Fibroblast of lung (primary cell): ENCODE measurements at places on chromosomes 12 and 14. TPM values are rescaled to one million over a fixed set of nuclear protein-coding genes. Genes with fewer than 3 reads are reported as not detected.

DNA sequence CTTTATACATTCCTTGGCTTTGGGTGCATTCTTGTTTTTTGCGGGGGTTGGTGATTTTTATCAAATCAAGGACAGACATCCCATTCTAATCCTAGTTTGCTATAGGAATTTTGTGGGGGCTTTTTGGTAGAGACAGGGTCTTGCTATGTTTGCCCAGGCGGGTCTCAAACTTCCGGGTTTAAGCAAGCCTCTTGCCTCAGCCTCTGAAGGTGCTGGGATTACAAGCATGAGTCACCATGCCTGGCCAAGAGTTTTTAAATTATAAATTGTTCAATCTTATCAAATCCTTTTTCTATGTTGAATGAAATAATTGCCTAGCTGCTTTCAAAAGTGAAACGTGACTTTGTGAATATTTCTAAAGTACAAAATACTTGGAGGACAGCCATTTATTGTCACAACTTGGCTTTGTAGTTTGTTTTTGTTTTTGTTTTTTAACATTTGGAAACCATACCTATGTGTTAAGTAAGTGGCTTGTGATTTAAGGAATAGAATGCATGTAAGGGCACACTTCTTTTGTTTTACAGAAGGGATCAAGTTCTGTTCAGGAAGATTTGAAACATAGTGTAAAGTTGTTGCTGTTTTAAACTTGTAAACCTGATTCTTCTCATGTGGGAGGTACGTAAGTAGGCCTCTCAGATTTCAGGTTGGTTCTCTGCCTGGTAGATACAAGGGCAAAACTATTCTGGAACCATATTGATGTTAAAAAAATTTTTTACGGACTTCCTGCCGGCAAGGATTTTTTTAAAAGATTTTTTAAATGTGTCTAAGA, 13.4 kb downstream of the MARK3 start:
- no peaks in the 10 kb centered on the region for H3K27me3 ChIP-seq
- no peaks in the 10 kb centered on the region for H3K36me3 ChIP-seq
- H3K4me1 ChIP-seq, result peaks cover 20% of the 10 kb centered on the region
- H3K4me3 ChIP-seq, result no peak overlapping the region
- peak overlapping the region; percentile 1 for H3K27ac ChIP-seq
- DNase-seq, result peak; percentile 59

DNA sequence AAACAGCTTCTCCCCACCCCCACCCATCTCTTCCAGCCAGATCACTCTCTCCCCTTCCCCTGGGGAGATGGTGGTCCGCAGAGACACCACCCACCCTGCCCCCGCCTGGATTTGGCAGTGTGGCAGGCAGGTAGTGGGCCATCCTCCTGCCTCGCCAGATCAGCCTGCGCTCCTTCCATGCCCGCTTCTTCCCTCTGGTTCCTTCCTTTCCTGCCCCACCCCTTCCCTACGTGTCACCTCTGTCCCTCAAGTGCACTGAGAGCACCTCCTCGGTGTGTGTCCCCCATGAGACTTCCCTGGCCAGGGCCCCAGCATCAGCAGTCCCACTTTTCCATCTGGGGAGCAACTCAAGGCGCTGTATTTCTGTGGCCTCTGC, 632 bp downstream of the NYNRIN start:
- no peaks in the 10 kb centered on the region for H3K27me3 ChIP-seq
- H3K36me3 ChIP-seq, result no peaks in the 10 kb centered on the region
- DNase-seq, result no peak
- H3K27ac ChIP-seq, result no peak overlapping the region
- H3K4me3 ChIP-seq, result peak overlapping the region; percentile 53

- H3K27ac ChIP-seq, result no peak overlapping the region
- H3K36me3 ChIP-seq, result no peaks in the 10 kb centered on the region
- no peak overlapping the region for H3K4me3 ChIP-seq
- no peak for DNase-seq
- H3K4me1 ChIP-seq, result no peaks in the 10 kb centered on the region
Observed at GRCh38 chr12:62915204-62915529, 19.8 kb downstream of the PPM1H start.

DNA sequence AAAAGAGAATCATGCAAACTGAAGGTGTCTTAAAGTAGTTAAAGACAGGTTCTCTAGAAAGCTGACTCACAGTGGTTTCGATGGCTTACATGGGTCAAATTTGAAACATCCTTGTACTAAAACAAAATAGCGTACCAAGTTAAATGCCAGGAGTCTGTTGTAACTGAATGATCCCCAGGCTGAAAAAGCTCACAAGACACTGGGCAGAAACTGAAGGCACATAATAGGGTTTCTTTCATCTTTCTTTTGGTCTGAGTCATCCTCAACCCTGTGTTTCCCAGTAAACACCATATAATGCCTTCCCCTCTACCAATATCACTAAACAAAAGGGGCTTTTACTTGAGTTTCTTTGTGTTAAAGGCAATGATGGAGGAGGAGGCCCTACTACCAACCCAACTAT, 12.8 kb downstream of the ZFYVE1 start:
- H3K4me1 ChIP-seq, result no peaks in the 10 kb centered on the region
- H3K36me3 ChIP-seq, result no peaks in the 10 kb centered on the region
- H3K27me3 ChIP-seq, result no peaks in the 10 kb centered on the region
- H3K27ac ChIP-seq, result no peak overlapping the region
- H3K4me3 ChIP-seq, result no peak overlapping the region
- DNase-seq, result peak; percentile 52

GRCh38 chr14:82565825-82566224, 1032.2 kb upstream of the SEL1L start:
- DNase-seq, result no peak
- H3K4me1 ChIP-seq, result no peaks in the 10 kb centered on the region
- H3K36me3 ChIP-seq, result no peaks in the 10 kb centered on the region
- no peak overlapping the region for H3K27ac ChIP-seq
- no peaks in the 10 kb centered on the region for H3K27me3 ChIP-seq

DNA sequence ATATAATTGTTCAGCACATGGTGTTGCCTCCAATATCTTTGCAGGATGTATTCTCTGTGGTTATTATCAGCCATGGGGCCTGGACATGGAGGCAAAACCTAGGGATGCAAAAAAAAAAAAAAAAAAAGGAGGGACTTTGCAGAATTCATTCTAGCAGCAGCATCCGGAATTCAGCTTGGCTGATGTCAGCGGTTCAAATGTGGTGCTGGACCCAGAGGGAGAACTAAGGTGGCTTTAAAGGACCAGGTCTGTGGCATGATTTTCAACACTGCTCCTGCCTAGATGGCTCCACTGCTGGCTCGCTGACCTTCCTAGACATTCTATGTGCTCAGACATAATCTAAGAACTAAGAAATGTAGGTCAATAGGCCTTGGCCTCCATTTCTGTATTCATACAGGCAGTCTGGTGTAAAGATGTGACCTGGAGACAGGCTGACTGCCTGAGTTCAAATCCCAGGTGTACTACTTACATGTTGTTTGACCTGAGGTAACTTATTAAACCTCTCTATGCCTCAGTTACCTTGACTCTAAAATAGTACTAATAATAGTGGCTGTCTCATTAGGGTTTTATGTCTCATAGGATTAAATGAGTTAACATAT, 108.6 kb downstream of the PPM1A start:
- H3K27ac ChIP-seq, result no peak overlapping the region
- no peaks in the 10 kb centered on the region for H3K4me1 ChIP-seq
- H3K27me3 ChIP-seq, result no peaks in the 10 kb centered on the region
- H3K4me3 ChIP-seq, result no peak overlapping the region

DNA sequence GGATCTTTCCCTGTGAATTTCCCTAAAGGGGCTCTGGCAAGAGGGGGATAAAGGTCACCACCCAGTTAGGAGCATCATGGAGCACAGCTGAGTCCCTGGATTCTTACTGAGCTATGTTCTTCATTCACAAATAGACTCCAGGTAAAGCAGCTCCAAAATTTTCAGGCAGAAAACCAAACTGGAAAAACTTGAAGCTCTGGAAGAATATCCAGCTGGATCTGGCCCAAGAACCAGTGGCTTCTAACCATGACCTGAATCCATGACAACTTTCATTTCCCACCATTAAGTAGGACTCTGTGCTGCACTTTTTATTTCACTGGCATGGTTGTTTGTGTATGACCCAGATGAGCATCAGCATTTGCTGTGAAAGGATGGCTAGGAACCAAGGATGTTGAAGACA, 180.4 kb upstream of the FKBP4 start:
- no peaks in the 10 kb centered on the region for H3K36me3 ChIP-seq
- peak overlapping the region; percentile 75 for H3K27ac ChIP-seq
- no peaks in the 10 kb centered on the region for H3K27me3 ChIP-seq
- peaks cover 20% of the 10 kb centered on the region for H3K4me1 ChIP-seq
- DNase-seq, result no peak

- no peaks in the 10 kb centered on the region for H3K4me1 ChIP-seq
- H3K27me3 ChIP-seq, result no peaks in the 10 kb centered on the region
- H3K36me3 ChIP-seq, result no peaks in the 10 kb centered on the region
Observed at GRCh38 chr14:80535171-80535570, 323.9 kb upstream of the DIO2 start.

DNA sequence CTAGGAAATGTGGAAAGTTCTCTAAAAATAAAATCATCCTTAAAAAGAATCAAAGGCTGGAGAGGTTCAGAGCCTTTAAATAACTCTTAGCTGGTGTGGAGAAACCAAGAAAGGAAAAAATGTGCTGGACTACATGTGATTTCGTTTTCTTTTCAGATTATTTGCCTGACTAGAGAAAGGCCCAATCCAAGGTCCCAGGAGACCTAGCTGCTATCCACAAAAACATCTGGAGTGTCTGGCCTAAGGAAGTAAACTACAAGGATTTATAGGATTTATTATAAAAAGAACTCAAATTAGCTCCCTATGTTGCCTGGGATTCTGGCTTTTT, 774 bp upstream of the TMEM30B start:
- no peak overlapping the region for H3K27ac ChIP-seq
- no peaks in the 10 kb centered on the region for H3K36me3 ChIP-seq
- DNase-seq, result no peak
- no peak overlapping the region for H3K4me3 ChIP-seq
- no peaks in the 10 kb centered on the region for H3K4me1 ChIP-seq

DNA sequence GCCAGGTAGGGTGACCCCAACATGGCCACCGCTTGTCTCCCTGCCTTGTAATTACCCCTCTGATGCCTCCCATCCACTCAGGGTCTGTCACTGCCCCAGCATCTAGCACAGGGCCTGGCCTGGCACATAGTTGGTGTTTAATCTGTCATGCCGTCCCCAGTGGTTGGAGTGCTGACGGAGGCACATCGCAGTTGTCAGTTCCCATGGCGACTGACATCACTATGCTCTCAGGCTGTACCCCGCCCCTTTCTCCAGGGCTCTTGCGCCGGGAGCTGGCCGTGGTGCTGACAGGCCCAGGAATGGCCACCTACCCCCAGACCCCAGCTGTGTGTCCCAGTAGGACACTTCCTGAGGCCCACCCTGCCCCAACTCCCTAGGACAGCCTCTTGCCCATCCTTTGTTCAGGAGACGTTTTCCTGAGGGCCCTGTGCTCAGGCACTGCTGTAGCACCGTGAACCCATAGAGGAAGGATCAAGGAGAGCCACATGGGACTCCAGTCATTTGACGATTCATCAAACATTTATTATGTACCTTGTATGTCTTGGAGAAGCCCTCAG, 23.0 kb downstream of the FAM222A start:
- DNase-seq, result peak; percentile 42
- H3K4me3 ChIP-seq, result no peak overlapping the region
- no peaks in the 10 kb centered on the region for H3K36me3 ChIP-seq
- H3K27ac ChIP-seq, result no peak overlapping the region
- H3K4me1 ChIP-seq, result no peaks in the 10 kb centered on the region

DNA sequence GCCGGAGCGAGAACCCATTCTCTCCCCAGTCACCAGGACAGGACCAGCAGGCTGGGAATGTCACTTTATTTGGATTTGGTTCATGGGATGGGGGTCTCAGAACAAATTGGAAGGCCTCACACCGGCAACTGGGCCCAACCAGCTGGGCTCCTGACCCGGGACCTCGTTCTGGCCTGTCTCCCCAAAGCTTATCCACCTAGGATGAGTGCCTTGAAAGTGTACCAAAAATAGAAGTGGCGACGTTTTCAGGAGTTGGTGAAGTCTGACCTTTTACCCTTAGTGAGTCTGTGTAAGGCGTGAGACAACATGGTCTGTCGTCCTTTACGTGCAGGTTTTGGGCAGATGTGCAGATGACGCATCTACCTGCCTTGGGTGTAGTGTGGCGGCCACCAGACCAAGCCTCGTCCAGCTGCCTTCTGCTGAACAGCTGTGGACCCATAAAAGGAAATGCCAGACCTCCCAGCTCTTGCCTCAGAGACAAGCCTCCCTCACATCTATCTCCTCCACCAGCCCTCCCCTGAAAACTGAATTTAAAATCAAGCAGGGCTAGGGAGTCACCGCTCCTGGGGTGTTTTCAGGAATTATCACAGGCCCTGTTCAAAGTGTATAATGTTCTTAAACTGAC, 36.6 kb upstream of the CLMN start:
- no peaks in the 10 kb centered on the region for H3K36me3 ChIP-seq
- no peak for DNase-seq
- no peak overlapping the region for H3K27ac ChIP-seq

ZFYVE26 gene
- 18.7 and 22.9 TPM in 2 replicates for total RNA-seq

EML1 gene
- total RNA-seq, result 36.2 and 74.5 TPM in 2 replicates

INSM2 gene
- total RNA-seq, result not detected in 2 replicates

ADGRD1 gene
- 7.3 and 13.4 TPM in 2 replicates for total RNA-seq

SLCO1B1 gene
- not detected in 2 replicates for total RNA-seq

ZFHX2 gene
- total RNA-seq, result 0.26 and 0.33 TPM in 2 replicates

PPFIBP1 gene
- total RNA-seq, result 51.4 and 93.0 TPM in 2 replicates

PTGER2 gene
- total RNA-seq, result 30.0 and 38.8 TPM in 2 replicates

MANSC4 gene
- total RNA-seq, result 0.17 TPM in 1 of 2 replicates, not detected in the other
